Progenitor cell of endocrine pancreas (in vitro differentiated cells): ENCODE measurements at places on chromosomes 7 and 10. TPM values are rescaled to one million over a fixed set of nuclear protein-coding genes. Genes with fewer than 3 reads are reported as not detected.

DNA sequence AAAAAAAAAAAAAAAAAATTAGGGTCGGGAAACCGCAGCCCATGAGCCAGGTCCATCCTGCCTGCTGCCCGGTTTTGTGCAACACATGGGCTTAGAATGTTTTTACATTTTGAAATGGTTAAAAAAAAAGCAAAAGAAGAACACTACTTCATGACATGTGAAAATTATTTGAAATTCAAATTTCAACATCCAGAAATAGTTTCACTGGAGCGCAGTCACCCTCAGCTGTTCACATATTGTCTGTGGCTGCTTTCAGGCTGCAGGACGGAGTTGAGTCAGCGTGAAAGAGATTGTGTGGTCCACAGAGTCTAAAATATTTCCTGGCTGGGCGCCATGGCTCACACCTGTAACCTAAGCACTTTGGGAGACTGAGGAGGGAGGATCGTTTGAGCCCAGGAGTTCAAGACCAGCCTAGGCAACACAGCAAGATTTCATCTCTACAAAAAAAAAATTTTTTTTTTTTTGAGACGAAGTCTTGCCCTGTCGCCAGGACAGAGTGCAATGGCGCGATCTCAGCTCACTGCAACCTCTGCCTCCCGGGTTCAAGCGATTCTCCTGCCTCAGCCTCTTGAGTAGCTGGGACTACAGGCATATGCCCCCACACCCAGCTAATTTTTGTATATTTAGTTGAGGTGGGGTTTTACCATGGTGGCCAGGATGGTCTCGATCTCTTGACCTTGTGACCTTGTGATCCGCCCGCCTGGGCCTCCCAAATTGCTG is 63.9 kb upstream of the ECHDC3 start:
- DNase-seq: no peak

DNA sequence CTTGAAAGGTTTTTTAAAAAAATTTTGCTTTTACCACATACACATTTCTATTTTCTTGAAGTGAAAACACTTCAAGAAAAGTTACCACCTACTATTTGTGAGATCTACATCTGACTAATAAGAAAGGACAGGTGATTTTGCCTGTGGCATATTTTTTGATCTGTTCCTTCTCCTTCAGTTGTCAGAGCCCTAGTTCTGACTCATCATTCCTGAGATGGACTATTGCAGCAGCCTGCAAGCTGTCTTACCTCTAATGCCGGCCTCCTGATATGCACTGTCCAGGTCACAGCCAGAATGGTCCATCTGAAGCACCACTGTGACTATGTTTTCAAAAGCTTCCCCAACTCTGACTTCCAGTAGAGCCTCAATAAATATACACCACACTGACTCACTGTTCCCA is 28.2 kb upstream of the ANK3 start:
- DNase-seq: no peak

GRCh38 chr7:69763513-69763912 is 165.2 kb downstream of the AUTS2 start:
- no peak for DNase-seq

- DNase-seq: no peak
These were observed 13.1 kb upstream of the GPR141 start for GRCh38 chr7:37670436-37670835.

DNA sequence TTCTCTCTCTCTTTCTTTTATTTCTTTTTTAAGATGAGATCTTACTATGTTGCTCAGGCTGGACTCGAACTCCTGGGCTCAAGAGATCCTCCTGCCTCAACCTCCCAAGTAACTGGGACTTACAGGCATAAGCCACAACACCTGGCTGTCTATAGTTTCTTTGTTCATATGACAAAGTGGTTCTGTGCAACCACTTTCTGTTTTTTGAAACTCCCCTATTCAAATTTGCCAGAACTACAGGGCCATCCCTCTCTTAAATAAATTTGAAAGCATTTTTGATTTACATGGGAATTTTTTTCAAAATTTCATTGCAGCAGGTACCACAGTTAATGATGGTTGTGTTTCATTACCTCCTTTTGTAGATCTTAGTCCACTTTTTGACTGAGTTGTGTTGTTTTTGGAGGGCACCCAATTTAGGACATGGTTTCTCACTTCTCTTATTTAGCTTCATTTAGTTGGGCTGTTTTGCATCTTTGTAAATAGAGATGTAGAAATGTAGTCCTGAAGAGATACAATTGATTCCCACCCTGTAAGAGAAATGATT is 119.2 kb downstream of the LRRC4 start:
- no peak for DNase-seq

GDF2 gene
- not detected in 2 replicates for total RNA-seq

MET gene
- 44.4 and 46.0 TPM in 2 replicates for total RNA-seq
